NCI-H2227 treated with DMSO at 0.1 percent for 48 hours (cell line): ENCODE measurements at places on chromosomes 12 and 14.

DNA sequence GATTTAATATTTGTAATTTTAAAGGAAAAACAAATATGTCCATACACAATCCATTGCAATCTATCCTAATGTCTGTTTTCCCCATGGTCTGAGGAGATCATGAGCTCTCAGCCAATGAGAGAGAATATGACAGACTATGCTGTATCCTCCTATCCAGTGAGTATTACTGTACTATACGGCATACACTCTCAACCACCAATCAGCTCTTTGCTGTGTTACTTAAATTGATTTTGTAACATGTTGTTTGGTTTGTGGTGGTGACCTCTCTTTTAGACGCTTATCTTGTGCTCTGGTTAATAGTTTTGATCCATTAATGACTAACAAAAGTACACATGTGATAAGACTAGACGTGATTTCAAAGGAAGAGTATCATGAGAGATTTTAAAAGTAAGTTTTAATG, 231.5 kb upstream of the FOXN3 start:
- DNase-seq: no peak

GRCh38 chr12:22653791-22654190, 28.8 kb downstream of the ETNK1 start:
- DNase-seq: no peak

- DNase-seq: no peak
Observed at GRCh38 chr12:108075561-108075960, 53.5 kb upstream of the WSCD2 start.

- no peak for DNase-seq
Observed at GRCh38 chr12:79524507-79525148, 166.1 kb downstream of the PAWR start.

DNA sequence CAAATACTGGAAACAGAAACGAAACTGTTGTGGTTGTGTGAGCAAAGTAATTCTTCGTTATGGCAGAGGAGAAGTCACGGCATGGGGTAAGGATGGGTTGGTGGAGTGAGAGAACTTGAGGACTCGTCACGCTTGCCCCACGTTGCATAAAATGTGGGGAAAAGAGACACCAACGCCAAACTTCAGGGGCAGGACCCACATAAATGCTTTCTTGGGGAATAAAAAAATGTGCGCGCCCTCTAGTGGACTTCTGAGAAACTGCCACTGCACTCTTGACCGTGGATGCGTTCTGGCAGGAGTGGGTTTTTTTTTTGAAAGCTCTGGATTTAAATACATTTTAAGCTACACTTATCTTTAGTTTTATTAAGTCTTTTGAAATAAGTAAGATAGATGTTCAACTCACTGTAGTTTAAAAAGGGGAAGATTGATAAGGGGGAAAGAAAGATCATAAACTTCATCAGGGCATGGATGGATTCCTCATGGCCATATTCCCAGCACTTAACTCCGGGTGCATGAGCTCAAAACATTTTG, 4.1 kb upstream of the IGF1 start:
- peak; percentile 48 for DNase-seq

DNA sequence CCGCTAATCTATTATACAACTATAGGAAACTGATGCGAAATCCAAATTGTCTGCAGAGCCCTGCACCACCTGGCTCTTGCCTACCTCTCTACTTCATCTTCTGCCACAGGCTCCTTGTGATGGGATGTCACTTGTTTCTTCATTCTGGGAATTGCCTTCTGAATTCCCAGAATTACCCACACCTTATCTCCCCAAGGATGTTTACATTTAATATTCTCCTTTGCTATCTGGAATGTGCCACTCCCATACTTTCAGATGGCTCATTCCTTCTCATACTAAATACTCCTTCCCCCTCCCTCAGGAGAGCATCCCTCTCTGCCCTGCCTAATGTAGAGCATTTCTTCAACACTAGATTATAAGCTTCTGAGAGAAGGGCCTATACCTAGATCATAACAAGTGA, 573.1 kb downstream of the GALC start:
- no peak for DNase-seq

GRCh38 chr12:121159467-121160307, 27.0 kb downstream of the P2RX7 start:
- no peak for DNase-seq

- no peak for DNase-seq
Observed at GRCh38 chr12:65248656-65249633, 29.5 kb upstream of the MSRB3 start.

DNA sequence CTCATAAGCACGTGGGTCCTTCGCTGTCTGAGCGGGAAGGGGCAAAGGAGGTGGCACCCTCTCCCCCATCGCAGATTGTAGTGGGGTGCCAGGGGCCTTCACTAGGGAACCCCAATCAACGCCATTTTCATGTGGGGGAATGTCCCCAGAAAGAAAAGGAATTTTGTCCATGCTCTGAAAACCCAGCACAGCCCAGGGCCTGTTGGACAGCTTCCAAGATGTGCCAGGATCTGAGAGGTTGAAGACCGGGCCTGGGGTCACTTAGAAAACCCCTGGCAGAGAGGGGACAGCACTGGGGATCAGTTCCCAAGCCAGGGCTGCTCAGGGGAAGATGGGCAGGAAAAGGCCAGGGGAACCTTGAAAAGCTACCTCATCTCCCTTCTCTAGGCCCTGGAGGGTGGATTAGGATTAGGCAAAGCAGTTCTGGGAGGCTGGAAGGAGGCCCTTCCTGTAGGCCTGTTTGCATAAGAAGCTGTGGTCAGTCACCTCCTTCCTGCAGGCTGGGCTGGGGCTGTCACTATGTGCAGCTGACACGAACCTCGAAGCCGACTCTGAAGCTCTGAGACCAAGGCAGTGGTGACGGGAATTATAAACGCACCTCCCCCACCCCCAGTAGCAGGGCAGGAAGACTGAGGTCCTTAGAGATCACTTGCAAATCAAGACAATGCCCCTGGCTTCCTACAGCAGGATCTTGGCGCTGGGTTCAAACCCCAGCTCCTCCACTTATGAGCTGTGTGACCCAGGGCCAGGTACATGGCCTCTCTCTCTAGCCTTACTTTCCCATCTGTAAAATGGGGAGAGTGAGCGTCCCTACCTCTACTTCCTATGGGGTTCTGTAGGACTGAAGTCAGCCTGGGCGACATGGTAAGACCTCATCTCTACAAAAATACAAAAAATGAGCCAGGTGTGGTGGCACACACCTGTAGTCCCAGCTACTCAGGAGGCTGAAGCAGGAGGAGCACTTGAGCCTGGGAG, 29.0 kb downstream of the TESC start:
- DNase-seq: no peak

GRCh38 chr14:24255438-24255837, 7.5 kb downstream of the TGM1 start:
- DNase-seq: no peak

DNA sequence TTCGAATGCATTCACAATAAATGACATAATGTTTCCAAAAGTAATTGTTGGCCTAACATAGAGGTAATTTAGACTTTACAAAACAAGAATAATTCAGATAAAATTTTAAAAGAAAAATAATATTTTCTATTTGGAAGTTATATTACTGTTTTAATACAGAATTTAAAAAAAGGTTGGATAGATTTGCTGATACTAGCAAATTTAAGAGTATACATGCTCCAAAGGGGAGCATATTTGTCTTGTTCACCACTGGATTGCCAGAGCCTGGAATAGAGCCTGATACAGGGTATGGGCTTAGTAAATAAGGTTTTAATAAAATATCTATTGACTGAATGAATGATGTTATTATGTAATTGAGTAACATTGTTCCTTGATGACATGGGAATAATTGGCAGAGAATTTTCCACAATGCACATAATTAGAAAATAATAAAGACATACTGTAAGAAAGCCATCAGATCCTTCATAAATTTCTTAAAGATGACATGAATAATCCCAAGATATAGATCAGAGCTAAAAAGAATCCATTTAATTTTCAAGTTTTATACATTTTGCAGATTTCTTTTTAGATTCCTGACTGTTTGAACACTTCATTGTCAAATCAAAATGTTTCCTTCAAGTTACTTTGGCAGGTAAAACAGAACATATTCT, 305.3 kb downstream of the SLC6A15 start:
- no peak for DNase-seq

- no peak for DNase-seq
Observed at GRCh38 chr12:6641131-6641530, 5.4 kb upstream of the LPAR5 start.

GRCh38 chr12:112839386-112839972, 47.9 kb downstream of the RPH3A start:
- no peak for DNase-seq

GRCh38 chr14:23285530-23286019, 357 bp downstream of the HOMEZ start:
- DNase-seq: no peak

DNA sequence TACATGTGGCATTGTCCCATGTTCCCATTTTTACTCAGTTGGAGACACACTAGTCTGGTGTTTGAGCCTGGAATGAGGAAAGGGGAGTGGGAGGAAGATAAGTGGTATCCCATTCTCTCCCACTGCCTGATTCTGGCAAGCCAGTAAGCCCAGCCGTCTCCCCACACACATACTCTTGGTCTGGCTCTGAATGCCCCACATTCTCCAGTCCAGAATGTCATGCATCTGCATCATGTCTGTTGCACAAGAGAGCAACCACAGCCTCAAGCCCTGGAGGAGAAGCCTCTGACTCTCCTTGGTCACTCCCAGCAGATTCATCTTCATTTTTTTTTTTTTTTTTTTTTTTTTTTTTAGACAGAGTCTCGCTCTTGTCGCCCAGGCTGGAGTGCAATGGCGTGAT, 48.0 kb downstream of the DRAM1 start:
- no peak for DNase-seq

- no peak for DNase-seq
Observed at GRCh38 chr14:47332106-47332505, 343.3 kb downstream of the MDGA2 start.
